ENCODE measurements at places on chromosomes 11 and 22. TPM values are rescaled to one million over a fixed set of nuclear protein-coding genes. Genes with fewer than 3 reads are reported as not detected.

DNA sequence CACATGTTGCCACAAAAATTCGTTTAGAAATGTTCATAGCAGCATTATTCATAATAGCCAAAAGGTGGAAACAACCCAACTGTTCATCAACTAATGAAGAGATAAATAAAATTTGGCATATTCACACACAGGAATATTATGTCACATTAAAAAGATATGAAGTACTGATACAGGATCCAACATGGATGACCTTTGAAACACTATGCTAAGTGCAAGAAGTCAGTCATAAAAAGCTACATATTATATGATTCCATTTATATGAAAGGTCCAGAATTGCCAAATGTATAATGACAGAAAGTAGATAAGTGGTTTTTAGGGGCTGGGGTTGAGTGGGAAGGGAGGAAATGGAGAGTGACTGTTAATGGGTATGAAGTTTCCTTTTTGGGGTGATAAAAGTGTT lies 9.0 kb downstream of the PRR5L start:
- no peak for DNase-seq

DNA sequence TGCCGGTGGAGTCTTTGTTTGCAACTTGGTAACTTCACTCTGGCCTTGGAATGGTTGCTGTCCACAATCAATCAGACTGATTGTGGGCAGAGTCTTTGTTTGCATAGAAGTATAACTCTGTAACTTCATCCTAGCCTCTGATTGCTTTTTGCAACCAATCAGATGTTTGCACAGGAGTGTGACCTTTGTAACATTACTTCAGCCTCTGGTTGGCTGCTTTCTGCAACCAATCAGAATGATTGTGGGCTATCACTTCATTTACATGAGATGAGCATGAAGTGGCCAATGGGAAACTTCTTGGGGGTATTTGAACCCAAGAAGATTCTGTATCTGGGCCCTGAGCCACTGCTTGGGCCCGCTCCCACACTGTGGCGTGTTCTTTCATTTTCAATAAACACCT lies 79.6 kb upstream of the CLDN5 start:
- DNase-seq: no peak

DNA sequence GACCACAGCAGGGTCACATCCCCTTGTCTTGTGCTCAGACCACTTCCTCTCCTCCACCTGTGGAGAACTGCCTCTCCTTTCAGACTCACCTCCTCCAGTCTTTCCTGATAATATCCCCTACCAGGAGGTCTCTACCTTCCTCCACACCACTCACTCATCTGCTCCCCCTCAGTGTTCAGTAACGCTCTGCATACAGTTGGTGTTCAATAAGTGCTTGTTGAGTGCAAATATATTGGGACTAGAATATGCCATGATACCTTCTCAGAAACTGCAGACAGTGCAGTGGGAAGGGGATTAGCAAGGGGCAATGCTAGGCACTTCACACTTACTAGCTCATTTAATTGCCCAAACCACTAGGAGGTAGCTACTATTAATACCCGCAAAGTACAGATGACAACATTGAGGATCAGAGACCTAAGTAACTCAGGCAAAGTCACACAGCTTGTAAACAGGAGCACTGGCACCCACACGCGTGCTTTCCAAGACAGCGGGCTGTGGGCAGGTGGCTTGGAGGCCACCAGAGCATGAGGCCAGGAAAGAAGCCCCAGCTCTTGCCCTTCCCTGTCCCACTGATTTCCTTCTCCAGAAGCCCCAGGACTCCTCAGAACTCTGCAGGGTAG lies 8.1 kb upstream of the PDE2A start:
- DNase-seq: no peak

Gene PATE4
- total RNA-seq: not detected

Gene CYB5R2
- 46.3 TPM for total RNA-seq

DNA sequence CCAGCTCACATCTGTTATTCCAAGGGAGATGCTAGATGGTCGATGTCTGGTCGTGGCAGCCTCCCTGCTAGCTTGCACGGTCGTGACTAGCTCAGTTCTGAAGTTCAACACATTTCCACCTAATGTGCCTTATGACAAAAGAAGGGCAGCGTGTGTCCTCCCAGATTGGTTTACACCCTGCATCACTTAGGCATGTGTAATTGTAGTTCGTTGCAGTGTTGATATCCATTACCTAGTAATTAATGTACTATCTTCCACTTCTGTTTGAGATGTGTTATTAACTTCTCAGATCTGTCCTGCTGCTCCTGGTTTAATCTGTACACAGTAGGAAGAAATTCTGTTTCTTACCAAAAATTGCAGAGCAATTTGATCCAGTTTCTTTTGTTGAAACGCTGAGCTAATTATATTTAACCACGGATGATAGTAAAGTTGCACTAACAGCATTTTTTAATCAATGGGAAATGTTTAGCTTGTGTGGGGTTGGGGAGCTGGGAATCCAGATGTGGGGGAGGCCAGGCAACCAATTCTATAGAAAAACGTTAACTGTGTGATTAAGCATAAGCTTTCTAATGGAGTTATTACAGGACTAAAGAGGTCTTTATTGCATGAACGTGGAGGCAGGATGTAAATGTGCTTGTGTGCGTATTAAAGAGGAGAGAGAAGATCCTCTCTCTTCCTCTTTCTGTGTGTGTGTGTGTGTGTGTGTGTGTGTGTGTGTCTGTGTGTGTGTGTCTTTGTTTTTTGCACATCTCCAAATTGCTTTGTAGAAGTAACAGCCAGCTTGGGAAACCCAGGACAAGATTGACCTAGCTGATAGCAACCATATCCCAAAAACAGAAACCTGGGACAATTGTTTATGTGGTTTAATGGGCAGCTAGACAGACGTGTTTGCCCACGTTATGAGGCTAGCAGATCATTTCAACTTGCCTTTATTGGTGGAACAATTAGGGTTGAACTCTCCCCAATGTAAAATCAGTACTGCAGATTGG lies 145.7 kb upstream of the TTC12 start:
- no peak for DNase-seq

Gene ANGPTL5
- total RNA-seq: not detected

Data from foreskin keratinocyte (primary cell).